ENCODE measurements at places on chromosomes 1 and 21.

DNA sequence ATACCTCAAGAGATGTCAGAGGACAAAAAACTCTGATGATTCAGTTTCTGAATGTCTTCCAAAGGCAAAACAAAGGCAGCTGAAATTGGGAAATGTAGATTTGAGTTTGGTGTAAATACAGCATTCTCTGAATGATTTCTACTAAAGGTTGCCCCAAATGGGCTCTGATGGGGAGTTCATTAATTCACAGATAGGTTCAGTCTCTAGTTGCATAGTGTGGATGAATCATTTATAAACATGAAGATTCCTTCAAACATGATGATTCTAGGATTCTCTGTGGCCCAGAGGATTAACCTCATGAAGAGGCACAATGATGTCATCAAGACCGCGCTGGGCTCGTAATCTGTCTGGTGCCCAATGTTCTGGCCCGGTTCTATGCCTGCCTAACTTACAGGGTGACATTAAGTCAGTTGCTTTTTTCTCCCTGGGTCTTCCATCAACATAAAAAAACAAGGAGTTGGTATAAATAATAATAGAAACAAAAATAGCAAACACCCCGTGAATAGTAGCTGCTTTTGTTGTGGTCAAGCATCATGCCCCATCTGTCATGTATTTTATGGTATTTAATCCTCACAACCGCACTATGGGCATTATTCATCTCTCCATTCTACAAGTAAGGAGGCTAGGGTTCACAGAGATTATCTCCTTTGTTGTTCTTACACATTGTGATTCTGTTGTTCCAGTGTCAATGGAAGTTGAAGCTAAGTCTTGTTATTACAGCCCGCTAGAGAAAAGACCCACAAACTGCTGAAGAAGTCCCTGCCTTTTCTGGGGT is 509.6 kb upstream of the USP24 start:
- peak; percentile 79 for DNase-seq

DNA sequence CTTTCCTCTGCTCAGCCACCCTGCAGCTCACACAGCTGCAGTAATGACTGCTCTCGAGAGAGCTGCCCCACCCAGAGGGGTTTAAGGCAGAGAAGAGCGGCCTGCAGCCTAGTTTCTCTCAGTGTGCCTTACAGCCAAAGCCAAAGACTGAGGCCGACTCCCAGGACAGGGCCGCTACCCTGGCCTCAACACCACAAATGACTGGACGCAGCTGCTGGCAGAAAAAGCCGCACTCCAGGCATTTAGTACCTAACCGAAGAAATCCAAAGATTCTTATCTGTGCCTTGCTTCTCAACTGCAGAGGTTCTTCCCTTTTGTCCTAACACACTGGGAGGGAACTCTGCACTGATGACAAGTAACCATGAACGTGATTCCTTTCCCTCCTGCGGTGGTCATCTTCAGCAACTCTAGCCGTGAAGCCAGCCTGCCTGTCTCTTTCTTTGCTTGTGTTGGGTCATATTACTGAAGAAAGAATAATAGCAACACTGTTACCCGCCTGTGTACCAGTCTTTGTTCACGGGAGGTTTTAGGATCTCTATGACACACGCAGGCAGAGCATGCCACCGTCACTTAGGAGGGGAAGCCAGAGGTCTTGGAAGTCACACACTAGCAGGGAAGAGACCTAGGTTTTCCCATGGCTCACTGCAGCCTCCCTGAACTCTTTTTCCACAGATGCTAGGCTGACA is 202.7 kb downstream of the RHOU start:
- DNase-seq: no peak

GRCh38 chr1:232553050-232553754 is 76.7 kb downstream of the SIPA1L2 start:
- no peak for DNase-seq

- no peak for DNase-seq
Observed at GRCh38 chr1:35269201-35269988, 886 bp downstream of the ZMYM4 start.

- peak; percentile 34 for DNase-seq
Observed at GRCh38 chr21:38343691-38344090, 86.9 kb downstream of the KCNJ15 start.

GRCh38 chr1:228366866-228367741 is 39.5 kb downstream of the TRIM11 start:
- DNase-seq: no peak

DNA sequence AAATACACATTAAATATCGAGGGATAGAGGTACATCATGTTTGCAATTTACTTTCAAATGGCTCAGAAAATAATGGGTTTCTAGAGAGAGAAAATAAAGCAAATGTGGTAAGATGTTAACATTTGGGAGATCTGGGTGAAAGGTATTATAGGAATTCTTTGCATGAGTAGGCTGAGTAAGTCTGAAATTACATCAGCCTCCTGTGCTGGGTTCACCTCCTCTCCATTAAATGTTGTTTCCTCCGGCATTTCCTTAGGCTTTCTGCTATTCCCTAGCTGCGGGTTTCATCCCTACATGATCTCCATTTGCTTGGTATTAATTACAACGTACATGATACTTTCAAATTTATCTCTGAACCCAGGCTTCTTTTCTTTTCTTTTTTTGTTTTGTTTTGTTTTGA is 31.6 kb downstream of the ZMYND12 start:
- no peak for DNase-seq

DNA sequence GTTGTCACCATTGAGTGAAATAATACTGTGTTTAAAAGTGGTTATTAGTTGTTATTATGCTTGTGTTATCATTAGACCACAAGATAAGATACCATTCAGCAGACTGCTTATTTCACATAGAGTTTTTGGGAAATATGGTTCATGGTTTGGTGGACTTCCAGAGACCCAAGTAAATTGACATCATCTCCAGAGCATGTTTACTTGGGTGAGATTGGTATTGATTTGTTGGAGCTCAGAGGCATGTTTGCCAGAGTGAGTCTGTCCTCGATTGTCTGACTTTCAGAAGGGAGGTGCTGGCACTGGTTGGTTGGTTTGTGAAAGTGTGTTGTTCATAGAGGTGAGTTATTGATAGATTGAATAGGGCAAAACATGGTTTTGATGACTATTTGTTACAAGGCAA is 291.4 kb downstream of the TGFB2 start:
- DNase-seq: no peak

DNA sequence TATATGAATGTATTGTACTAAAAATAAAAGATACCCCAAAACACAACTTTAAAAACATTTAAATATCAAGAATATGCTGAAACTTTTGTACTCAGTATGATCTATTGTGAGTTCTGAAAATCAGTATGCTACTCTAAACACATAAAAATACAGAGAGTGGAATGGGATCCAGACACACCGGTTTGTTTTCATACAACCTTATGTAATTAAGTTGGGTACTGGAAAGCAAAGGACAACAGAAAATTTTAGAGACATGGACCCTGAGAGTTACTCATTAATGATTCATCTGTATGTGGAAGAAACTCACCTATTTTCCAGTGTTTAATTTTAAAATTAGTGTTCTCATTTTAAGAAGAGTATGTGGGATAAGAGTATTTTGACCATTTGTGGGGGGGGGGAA is 927 bp upstream of the CFHR3 start:
- DNase-seq: no peak

All from foreskin fibroblast (primary cell).